ENCODE measurements at places on chromosomes 16 and 17.
A peak's percentile ranks its signal among the peaks of the same experiment; 100 is the strongest.

GRCh38 chr17:601926-602303 is 112.7 kb downstream of the VPS53 start:
- DNase-seq = no peak

DNA sequence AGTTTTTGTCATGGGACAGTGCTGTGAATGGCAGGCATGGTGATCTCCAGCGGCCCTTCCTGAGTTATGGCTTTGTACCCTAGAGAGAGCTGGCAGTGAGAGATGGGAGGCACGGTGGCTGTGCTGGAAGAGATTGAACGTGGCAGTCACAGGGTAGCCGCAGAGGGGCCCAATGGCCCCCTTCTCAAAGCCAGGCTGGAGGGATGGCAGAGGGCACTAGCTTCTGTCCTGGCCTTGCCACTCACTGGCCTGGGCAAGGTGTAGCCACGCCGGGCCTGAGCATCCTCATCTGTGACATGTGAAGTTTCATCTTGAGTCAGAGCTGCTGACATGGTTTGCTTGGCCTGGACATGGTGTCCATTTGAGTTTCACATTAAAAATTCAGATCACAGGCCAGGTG is 3.9 kb upstream of the ATP2A1 start:
- DNase-seq = no peak

DNA sequence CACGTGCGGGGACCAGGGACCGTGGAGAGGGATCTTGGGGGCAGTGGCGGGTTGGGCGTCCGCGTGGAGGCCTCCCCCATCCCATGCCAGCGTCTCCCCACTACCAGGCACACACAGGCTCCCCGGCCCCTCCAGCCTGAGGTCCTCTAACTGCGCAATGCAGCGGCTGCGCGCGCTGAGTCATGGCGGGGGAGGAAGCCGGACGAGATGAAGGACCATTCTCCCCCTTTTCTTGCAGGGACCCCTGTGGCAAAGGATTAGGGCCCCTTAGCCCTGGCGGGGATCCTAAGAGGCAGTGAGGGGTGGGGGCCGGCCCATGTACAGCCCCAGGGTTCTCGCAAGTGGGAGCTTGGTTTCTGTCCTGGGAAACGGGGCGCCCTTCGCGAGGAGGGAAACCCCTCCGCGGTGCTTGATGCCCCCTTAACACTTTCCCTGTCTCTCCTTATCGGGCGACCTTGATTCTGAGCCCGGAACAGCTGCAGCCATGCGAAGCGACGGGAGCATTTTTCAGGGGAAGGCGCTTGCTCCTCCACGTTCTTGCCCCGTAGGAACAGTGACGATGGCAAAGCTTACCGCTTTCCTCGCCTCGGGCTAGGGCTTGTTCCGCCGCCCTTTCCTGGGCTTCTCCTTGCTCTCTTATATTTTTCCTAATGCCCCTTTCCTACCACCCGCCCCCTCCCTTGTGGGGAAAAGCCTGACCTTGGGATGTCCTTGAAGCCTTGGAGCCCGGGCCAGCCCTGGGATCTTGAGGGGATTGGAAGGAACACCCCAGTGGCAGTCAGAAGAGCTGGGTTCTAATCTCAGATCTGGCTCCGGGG is 592 bp downstream of the ALDOA start:
- DNase-seq = no peak

- DNase-seq = peak; percentile 24
Measured at GRCh38 chr16:82439678-82440293, 187.0 kb upstream of the CDH13 start.

GRCh38 chr16:3056336-3057180 is 8.9 kb upstream of the IL32 start:
- DNase-seq = no peak

DNA sequence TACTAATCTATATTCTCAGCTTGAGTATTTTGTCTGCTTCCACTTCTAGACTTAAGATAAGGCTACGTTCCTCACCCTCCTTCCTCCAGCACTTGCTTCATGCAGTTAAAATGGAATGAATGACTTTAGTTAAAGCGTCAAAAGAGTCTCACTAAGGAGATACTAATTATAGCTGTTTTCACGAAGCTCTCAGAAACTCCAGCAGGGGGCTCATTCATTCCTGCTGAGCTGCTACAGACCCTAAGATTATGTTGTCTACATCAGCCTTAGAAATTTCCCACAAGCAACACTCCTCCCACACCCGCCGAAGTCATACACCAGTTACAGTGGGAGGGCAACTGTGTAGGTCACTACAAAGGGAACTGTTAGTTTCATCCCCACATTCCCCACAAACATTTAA is 57.0 kb upstream of the KIFC3 start:
- no peak for DNase-seq

- no peak for DNase-seq
Measured at GRCh38 chr17:44043272-44043696, 23.2 kb downstream of the LSM12 start.

GRCh38 chr17:9402590-9403199 is 172.9 kb downstream of the STX8 start:
- DNase-seq = peak; percentile 47

DNA sequence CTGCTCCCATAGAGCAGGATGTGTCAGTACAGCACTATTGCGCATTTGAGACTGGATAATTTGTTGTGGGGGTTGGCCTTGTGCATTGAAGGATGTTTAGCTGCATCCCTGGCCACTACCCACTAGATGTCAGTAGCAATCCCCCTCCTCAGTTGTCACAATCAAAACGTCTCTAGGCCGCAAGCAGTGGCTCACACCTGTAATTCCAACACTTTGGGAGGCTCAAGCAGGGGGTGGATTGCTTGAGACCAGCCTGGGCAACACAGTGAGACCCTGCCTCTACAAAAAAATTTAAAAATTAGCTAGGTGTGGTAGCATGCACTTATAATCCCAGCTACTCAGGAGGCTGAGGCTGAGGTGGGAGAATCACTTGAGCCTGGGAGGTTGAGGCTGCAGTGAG is 48.4 kb downstream of the CENPV start:
- no peak for DNase-seq

DNA sequence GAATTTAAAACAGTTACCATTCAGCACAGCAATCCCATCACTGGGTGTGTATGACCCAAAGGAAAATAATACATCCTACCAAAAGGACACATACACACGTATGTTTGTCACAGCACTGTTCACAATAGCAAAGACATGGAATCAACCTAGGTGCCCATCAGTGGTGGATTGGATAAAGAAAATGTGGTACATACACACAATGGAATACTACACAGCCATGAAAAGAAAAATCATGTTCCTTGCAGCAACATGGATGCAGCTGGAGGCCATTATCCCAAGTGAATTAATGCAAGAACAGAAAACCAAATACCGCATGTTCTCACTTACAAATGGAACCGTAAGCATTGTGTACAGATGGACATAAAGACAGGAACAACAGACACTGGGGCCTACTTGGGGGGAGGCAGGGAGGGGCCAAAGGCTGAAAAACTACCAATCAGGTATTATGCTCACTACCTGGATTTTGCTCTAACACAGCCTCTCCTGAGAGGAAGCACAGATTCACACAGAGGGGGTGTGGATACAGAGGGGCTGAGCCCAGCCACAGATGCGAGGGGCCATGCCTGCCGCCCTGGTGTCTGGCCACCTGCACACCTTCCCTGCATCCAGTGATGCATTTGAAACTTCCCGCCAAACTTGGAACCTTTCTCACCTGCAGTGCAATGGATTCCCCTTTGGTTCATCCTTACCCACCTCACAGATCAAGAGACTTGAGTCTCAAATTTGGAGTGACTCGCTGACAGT is 55.9 kb downstream of the USP22 start:
- no peak for DNase-seq

- peak; percentile 46 for DNase-seq
Measured at GRCh38 chr17:44830359-44831288, 537 bp upstream of the GJC1 start.

GRCh38 chr16:66390346-66391108 is 24.0 kb downstream of the CDH5 start:
- no peak for DNase-seq

DNA sequence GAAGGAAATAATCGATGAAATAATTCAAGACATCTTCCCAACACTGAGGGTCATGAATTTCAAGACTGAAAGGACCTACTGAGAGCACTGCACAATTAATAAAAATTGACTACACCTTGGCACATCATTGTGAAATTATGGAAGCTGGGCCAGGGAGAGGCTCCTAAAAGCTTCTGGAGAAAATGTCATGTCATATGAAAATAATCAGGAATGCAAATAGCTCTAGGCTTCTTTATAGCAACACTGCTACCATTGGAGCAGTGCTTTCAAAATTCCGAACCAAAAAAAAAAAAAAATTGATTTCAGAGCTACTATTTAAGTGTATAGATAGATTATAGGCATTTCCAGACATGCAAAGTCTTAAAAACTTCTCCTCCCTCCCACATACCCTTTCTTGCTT is 6.4 kb upstream of the ALOX15B start:
- DNase-seq = no peak

GRCh38 chr17:27554152-27554551 is 76.8 kb upstream of the LGALS9 start:
- no peak for DNase-seq

DNA sequence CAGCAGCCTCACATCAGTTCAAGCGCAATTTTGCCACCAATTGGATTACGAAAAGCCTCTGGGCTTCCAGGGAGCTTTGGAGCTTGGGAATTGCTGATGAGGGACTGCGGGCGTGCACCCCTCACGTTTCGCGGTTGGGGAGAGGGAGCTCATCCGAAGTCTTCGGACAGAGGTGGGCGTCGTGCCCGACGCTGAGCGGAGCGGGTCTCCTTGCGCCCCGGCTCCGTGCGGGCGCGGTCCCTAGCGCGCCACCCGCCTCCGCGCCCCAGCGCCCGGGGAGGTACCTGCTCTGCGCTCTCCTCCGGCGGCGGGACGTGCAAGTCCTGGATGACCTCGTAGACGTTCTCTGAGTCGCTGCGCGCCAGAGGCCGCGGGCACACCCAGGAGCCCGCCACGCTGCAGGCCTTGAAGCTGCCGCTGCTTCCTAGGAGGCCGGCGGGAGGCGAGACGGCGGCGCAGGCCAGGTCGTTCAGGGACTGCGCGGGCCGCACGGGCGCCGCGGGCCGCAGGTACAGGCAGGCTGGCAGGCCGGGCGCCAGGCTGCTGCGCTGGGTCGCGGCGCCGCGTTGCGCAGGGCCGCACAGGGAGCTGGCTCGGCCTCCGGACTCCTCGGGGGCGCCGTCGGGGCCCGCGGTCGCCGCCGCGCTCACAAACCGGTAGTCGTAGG is 3.2 kb downstream of the ARHGAP27 start:
- DNase-seq = no peak

DNA sequence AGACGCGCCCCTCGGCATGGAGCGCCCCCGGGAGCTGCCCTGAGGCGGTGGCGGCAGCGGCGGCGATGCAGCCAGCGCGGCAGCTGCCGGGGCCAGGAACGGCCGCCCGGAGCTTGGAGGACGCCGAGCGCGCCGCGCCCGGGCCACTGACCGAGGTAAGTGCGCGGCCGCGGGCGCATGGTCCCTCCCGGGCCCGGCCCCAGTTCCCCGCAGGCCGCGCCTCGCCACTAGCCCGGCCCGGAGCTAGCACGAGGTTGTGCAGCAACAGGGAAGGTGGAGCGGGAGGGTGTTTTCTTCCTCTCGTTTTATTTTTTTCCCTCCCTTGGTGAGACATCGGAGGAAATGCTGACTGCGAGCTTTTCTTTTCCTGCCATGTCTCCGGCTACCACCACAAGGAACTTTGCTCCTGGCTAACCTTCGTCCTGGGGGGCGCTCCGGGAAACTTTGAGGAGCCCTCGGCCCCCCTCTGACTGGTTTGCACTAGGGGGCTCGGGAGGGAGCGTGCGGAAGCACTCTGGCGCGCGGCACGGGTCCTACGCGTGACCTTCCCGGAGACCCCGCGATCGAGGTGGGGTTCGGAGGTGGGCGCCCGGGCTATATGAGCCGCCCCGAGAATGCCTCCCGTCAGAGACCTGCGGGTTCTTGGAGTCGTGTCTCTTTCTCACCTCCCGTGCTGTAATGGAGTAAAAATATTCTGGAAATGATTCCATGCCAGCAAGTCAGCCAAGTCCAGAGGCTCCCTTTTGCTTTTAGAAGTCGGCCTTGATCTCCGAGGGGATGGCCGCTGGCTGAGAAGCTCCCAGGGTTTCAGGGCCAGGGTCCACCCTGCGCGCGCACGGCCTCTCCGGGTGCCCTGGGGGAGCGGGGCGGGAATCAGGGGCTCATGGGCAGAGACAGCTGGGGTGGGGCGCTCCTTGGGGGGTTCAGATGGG is 868 bp downstream of the KCNJ12 start:
- no peak for DNase-seq

DNA sequence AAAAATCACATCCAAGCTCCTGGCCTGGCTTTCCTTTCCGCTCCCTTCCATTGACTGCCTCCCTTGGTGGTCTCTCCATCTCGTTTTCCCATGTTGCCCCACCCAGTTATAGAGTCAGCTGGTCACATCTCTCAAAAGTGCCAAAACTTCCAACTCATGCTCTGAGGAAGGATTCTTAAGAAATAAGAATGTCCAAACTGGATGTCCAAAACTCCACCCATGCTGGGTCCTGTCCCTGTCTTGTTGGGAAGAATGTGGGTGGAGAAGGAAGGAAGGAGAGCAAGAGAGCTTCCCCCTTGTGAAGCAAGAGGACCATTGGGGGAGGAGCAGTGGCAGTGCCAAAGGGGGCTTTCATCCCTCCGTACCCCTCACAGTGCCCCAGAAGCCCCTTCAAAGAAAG is 44.6 kb upstream of the MAP3K14 start:
- DNase-seq = no peak

- DNase-seq = no peak
Measured at GRCh38 chr16:27114006-27114405, 47.3 kb downstream of the C16orf82 start.

DNA sequence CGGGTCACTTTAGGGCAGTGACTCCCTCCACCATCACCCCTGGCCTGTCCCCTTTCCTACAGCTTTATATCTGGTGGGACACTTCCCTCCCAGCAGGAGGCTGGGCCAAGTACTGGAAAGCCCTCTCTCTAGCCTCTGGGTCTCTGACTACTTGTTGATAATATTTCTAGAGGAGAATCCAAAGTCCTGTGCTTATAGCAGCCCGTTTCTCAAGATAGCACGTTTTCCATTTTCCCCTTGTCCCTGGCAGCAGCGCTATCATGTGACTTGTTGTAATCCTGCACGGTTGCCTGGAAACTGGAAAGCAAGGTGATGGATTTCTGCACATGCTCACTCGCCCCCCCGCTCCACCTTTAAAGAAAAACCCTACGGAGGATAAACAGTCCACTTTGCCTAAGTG is 3.3 kb upstream of the AXIN2 start:
- no peak for DNase-seq

- DNase-seq = no peak
Measured at GRCh38 chr16:23132775-23133463, 16.3 kb downstream of the USP31 start.

Data from GM13976 (cell line).